ENCODE measurements at places on chromosomes 1 and 21.

DNA sequence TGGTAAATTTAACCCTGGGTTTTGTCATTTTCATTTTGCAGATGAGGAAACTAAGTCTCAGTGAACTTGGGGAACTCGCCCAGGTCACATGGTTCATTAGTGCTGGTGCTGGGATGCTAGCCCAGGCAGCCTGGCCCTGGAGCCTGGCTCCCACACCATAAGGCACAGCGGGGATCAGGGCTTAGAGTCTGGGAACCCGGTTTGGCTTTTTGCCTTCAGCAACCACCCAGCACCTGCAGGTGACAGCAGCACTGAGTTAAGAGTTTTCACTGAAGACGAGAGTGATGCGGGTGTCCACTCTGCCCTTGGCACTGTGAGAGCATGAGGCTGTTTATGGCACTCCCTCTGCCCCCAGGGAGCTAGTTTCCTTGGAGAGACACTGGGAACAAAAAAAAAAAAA lies 18.4 kb upstream of the CD101 start:
- no peak for DNase-seq

DNA sequence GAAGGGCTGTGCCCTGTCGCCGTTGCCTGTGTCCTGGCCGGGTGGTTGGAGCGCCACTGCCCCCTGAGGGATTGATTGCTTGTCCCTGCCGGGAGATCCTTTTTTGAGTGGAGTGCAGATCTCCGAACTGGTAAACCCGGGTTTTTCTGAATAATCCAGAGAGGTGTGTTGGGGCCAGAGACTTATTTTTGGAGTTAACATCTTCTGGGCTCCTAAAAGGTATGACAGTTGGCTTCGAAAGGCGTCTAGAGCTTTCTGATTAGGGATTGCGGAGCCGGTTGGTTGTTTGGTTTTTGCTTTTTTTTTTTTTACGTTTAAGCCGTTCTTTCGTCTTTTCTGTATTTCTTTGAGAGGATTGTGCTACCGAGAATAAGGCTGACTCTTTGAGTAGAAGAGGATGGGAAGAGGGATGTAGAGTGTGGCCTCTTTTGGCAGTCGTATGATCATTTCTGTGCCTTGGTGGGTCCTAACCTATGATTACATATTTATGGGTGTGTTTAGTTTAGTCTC lies 756 bp downstream of the RLF start:
- DNase-seq = no peak

- no peak for DNase-seq
Observed at GRCh38 chr1:208907790-208908189, 663.6 kb upstream of the PLXNA2 start.

- DNase-seq = no peak
Observed at GRCh38 chr1:178037510-178038253, 56.2 kb upstream of the RASAL2 start.

DNA sequence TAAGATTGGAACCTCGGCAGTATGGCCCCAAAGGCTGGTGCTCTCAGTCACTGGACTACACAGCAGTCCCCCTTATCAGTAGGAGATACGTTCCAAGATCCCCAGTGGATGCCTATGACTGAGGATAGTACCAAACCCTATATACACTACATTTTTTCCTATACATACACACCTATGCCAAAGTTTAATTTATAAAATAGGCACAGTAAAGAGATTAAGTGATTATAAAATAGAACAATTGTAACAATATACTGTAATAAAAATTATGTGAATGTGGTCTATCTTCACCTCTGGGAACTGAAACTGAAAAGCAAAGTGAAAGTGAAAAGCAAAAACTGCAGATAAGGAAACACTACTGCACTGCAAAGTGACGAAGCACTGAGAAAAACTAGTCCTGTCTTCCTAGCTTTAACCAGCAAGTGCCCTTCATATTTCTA lies 96.8 kb downstream of the INTS7 start:
- DNase-seq = no peak

DNA sequence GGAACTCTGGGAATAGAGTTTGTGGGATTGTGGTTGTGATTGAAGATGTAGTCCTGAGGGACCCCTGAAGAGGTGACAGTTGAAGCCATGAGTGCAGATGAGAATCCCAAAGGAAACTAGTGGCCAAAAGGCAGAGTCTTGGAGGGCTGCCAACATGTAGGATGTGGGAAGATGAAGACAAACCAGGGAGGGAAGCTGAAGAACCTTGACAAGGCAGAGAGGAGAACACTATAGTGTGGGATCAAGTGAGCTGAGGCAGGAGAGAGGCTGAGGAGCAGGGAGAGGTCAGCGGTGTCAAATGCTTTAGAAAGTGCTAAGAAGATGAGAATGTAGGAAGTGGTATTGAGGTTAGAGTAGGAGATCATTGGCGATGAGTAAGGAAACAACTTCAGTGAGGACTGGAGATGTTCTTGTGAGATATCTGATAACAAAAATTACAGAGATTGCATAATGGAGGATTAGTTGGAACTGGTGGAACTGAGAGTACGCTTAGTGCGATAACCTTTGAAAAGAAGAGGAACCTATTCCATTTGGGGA lies 88.5 kb upstream of the VCAM1 start:
- no peak for DNase-seq

GRCh38 chr1:85596947-85597346 lies 16.4 kb downstream of the CCN1 start:
- no peak for DNase-seq

- no peak for DNase-seq
Observed at GRCh38 chr1:36034692-36035091, 49.2 kb upstream of the TEKT2 start.

GRCh38 chr1:15261155-15262002 lies 14.4 kb downstream of the FHAD1 start:
- DNase-seq = no peak

GRCh38 chr1:22804969-22805671 lies 94.5 kb downstream of the EPHB2 start:
- DNase-seq = no peak

DNA sequence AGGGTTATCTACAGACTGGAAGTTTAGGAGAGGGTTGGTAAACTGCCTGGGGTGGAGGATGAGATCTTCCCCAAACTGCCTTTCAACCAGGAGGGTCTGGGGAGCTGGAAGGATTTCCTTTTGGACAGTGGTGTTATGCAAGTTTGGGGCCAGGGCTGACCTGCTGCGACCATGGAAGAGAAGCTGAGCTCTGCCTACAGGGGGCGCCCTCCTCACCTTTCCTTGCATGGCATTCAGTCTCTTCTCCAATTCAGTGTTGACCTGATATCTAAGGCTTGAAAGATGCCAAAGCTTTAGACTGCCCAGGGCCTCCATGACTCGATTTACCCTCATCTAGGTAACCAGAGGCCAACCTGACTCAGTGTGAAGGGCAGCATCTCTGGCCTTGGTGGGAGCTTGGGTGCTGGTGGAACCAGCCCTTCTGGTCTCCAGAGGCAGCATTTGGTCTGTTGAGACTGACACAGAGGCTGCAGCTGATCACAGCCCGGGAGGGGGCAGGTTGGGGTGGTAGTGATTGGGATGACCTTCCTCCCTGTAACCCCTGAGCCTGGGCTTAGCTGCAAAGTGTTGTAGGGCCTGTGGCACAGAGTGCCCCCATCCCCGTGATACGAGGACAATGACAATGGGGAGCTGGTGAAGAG lies 170.0 kb downstream of the GRIK3 start:
- no peak for DNase-seq

GRCh38 chr21:42887326-42887725 lies 5.8 kb upstream of the NDUFV3 start:
- DNase-seq = no peak

- DNase-seq = peak; percentile 22
Observed at GRCh38 chr1:225388372-225388771, 39.5 kb downstream of the LBR start.

DNA sequence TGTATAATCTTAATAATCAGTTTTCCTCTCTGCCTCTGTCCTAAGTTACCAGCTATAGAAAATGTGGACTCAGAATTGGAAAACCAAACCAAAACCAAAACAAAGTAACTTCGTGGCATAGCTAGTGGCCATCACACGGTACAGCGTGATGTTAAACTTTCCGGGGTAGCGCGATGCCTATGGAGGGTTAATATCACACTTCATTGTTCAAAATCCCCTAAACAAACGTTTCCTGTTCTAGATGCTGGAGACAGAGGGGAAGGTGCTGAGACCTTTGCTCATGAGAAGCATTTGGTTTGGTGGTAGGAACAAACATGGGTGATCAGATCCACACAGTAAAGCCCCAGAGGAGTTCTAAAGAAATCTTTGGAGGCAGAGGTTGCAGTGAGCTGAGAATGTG lies 4.9 kb downstream of the AADACL4 start:
- DNase-seq = no peak

- DNase-seq = no peak
Observed at GRCh38 chr1:19359357-19359756, 47.2 kb downstream of the SLC66A1 start.

DNA sequence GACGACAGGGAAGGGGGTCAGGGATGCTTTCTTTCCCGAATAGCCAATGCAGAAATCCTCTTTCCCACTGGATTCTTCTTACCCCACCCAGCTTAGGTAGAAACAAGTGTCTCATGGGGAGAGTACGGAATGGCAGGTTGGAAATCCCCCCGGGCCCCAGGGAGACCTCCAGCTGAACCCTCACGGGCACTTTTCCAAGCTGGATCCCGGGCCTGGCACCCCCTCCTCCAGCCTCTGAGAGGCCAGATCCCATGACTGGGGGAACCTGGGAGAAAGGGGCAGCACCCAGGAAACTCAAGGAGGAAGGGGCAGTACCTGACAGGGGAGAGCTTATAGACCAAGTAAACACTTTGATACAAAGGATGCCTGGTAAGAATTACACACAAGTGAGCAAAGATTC lies 1.3 kb downstream of the PKP1 start:
- no peak for DNase-seq
